HFF-Myc (cell line): ENCODE measurements at places on chromosomes 11 and 22.

GRCh38 chr11:70167723-70168404, 35.2 kb upstream of the FADD start:
- DNase-seq = no peak

GRCh38 chr11:88303037-88303436, 34.5 kb downstream of the CTSC start:
- DNase-seq = no peak

- no peak for DNase-seq
These were observed 3.9 kb downstream of the TOLLIP start for GRCh38 chr11:1305501-1306056.

DNA sequence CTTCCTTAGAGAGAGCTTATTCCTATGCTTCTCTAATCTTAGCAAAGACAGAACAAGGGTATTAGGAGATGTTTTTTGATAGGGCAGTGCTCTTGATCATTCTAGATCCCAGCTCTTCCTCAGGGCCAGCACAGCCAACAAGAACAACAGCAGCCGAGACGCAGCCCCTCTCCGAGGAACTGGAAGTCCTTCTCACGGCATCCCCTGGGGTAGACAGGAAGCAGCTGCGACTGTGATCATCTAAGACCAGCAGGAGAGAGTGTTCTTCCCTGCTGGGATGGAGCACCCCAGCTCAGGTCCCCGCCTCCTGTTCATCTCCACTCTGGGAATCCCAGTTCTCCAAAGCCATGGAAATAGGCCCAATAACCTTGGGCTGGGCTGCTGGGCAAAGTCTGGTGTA, 29.6 kb downstream of the IRAG1 start:
- DNase-seq = no peak

- DNase-seq = no peak
These were observed 18.8 kb downstream of the SNX19 start for GRCh38 chr11:130897262-130898182.

DNA sequence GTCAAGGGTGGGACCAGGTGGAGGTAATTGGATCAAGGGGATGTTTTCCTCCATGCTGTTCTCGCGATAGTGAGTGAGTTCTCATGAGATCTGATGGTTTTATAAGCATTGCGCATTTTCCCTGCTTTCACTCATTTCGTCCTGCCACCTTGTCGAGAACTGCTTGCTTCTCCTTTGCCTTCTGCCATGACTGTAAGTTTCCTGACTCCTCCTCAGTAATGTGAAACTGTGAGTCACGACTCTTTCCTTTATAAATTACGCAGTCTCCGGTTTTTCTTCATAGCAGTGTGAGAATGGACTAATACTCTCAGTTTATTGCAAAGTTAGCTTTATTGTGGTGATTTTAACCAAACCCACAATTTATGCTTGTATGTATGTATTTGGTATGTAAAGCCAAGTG, 878.5 kb upstream of the ANO3 start:
- DNase-seq = no peak

GRCh38 chr11:95121698-95122097, 32.1 kb downstream of the ENDOD1 start:
- DNase-seq = no peak

DNA sequence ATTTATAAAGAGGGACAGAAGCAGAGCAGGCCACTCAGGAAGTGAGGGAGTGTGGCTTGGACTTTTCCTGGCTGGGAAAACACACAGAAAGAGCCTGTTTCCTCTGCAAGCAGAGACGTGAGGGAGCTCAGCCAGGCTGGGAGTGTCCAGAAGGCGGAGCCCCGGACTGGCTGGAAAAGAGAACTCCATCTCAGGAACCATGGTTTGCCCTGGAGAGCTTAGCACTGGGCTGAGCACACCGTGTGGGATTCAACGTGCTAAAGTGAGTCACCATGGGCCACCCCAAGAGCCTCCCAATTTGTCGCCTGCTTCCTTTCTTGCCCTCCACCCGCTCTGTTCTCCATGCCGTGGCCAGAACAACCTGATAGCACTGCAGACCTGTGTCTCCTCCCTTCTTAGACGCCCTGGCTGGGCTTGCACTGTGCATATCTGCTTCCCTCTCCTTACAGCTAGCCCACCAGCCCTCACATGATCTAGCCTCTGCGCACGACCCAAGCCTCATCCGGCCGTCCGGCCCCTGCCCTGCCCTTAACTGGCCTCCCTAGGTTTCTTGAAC, 51.8 kb downstream of the GALNT18 start:
- DNase-seq = peak; percentile 29

GRCh38 chr11:10573556-10573955, 5.1 kb upstream of the LYVE1 start:
- no peak for DNase-seq

DNA sequence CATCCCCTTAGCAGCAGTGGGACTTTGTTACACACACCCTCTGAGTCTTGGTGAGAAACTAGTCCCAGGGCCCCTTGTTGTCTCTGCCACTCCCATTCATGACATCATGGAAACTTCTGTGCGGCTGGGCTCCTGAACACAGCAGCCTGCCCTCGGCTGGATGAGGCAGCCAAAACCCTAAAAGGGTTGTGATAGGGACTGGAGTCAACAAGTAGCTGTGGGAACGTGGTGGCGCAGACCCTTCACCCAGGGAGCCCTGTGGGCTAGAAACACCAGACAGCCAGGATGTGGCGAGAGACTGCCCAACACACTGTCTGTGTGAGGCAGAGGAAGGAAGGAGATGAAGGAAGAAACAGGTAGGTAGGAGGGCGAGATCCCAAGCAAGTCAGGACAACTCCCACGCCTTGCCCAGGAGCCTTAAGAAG, 3.9 kb downstream of the CD3D start:
- DNase-seq = no peak

- no peak for DNase-seq
These were observed 27.8 kb downstream of the ETS1 start for GRCh38 chr11:128559496-128560103.

- no peak for DNase-seq
These were observed 15.7 kb upstream of the MTMR3 start for GRCh38 chr22:29867260-29867659.

DNA sequence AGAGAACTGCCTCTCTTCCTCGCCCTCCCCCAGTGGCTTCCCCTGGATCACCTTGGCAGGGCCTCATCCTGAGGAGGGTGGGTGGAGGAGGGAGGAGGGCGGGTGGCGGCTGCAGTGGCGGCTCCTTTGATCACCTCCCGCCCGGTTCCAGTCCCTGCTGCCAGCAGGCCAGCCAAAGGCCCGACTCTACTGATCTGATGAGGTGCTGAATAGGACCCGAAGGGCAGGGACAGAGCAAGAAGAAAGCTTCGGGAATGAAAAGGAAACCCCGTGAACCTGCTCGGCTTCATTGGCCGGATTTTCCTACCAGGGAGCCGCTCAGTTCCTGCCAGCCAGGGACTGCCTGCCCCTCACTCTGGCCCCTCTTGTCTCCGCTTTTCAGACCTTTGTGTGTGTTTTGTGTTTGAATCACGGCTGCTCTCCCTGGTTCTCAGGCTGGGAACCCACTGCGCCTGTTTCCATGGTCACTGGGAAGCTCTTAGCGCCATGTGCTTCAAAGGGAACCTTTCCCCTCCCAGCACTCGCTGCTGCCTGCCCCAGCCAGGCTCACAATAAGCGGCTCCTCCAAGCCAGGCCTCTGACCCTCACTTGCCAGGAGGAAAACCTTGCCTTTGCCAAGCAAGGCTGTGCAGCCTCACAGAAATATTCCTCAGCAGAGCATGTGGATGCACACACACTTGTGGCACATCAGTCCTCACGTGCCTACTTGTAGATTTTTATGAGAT, 56.8 kb downstream of the C22orf31 start:
- no peak for DNase-seq

DNA sequence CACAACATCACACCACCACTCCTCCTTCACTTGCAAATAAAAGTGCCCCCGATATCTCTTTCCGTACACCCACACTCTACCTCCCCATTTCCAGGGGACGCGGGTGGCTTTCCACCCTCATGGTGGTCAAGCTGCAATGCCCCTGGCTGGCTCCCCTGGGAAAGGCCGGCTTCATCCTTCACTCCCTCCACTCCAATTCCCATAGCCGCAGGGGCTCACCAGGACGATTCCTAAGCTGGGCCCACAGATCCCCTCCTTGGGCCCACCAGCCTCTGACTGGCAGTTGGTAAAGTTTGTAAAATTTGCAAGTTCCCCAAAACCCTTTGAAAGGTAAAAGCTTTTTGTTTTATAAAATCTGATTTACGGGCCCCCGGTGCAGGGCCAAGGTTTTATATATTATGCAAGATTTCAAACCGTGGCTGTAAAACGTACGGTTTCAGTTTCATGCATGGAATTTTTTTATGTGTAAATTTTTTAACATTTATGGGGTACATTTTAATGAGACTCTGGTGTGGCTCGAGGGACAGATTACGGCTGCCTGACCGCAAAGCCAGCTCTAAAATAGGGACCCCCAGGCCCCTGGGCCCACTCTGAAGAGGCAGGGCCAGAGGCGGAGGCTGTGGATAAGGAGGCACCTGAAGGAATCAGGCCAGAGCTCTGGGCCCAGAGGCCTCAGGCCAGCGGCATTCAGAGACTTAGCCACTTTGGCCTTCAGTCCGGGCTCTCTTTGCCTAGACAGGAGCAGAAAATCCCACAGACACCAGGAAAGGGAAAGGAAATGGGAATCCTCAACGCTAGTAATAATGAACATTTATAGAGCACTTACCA, 106.5 kb downstream of the FEZ1 start:
- no peak for DNase-seq

DNA sequence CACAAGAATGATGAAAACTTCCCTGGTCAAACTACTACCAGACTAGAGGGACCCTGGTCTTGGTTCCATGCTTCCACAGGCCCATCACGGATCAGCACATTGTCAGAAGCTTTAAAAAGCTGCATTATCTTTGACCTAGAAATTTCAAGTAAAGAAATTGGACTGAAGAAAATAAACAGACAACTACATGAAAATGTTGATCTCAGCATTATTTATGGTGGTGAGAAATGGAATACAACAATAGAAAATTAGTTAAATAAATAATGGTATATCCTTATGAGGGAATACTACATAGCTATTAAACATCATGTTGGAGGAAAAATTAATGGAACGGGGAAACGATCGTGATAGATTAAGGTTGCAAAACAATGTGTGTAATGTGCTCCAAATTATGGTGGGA, 13.7 kb downstream of the TENM4 start:
- no peak for DNase-seq

DNA sequence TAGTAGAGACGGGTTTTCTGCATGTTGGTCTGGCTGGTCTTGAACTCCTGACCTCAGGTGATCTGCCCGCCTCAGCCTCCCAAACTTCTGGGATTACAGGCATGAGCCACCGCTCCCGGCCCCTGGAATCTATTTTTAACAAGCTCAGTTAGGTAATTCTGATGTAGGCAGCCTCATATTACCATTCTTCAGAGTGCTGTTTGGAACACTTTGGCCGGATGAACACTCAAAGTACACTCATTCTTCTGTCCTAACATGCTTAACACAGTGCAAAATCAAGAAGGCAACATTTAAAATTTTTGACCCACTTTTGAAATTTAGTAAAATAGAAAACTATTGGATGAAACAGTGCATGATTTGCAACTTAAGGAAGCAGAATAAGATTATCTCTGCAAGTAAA, 586.7 kb upstream of the CHORDC1 start:
- DNase-seq = no peak

GRCh38 chr11:17277024-17277584, 565 bp downstream of the NUCB2 start:
- no peak for DNase-seq

GRCh38 chr11:6096417-6096816, 11.1 kb upstream of the OR56B4 start:
- no peak for DNase-seq

DNA sequence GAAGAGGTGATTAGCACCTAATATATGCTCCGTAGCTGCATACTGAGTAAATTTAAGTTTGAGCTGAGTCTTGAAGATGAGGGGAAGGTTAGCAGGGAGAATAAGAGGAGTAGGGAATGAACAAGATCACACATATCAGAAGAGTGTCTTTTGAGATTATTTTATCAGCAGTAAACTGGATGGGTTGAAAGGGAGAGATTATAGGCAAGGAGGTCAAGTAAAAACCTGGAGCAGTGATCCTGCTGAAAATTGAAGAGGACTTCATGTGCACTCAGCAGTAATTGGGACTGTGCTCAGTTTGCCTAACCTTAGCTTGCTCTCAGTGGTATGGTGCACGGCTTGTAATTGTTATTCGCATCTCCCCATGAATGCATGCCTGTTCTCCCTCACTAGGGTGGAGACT, 79.5 kb upstream of the PICALM start:
- DNase-seq = no peak

- DNase-seq = no peak
These were observed 1.0 kb upstream of the ELF5 start for GRCh38 chr11:34514597-34514996.

GRCh38 chr22:40818192-40818746, 877 bp downstream of the SLC25A17 start:
- DNase-seq = no peak

GRCh38 chr11:2916892-2917645, 12.2 kb downstream of the PHLDA2 start:
- no peak for DNase-seq

DNA sequence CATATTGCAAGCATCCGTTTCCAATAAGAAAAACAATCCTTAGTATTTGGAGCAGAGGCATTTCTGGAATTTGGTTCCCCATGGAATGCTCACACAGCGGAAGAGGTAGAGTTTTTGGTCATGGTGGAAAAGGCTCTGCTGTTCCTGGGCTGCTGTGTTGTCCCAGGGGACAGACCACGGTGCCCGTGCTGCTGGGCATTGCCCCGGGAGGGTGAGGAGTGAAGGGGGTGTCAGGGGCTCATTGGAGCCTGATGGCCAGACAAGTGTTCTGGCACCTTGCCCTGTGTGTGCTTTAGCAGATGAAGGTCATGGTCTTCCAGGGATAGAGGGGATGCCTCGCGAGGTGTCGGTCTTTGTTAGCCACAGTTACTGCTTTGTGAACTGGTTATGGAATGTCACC, 61.2 kb downstream of the MPPED1 start:
- DNase-seq = no peak

DNA sequence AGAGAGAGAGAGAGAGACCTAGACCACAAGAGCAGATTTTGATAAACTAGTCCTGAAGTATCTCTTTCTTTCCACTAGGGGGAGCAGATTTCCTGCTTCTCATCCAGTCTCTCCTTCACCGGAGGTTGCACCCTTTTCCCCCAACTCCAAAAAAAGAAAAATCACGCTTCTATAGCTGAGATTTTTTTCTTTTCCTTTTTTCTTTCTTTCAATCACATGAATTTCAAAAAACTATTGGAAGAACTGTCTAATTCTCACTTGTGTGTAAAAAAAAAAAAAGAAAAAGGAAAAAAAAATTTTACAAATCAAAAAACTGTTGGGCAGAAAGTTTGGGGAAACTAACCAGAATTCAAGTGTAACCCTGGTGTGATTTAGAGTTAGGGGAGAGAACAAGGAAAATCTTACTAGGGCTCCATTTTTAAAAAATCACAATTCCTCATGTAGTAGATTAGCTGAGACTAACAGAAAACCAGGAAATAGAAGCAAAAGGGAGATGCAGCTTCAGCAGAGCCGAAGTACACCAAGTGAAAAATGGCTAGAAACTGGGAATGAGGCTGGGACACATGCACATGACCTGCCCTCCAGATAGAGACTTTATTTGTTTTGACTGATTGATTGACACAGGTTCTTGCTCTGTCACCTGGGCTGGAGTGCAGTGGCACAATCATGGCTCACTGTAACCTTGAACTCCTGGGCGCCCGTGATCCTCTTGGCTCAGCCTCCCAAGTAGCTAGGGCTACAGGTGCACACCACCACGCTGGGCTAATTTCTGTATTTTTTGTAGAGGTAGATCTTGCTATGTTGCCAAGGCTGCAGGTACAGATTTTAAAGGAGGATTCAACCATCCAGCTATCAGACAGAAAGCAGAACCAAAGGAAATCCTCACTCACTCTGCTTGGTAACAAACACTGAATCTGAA, 27.1 kb downstream of the SDHD start:
- DNase-seq = peak; percentile 36
